ENCODE measurements at places on chromosomes 5 and 9.

GRCh38 chr9:91156451-91157234, 205.1 kb downstream of the AUH start:
- DNase-seq, result no peak

GRCh38 chr9:135343837-135344522, 135.6 kb upstream of the PPP1R26 start:
- no peak for DNase-seq

DNA sequence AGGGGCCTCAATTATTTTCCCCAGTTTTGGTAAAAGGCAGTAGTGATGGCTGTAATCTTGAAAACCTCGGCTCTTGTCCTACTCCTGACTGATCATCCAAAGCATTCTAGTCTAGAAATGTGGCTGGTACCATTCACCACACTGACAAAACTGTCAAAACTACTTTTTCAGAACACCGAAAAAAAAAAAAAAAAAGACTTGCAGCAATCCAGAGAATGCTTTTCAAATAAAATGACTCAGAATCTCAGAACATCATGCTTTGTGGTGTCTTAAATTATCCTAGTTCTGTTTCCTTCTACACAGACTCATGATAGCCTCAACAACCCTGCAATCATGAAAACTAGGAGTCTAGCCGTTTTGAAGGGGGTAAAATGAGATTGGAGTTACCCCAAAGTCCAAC, 13.4 kb downstream of the SLC28A3 start:
- no peak for DNase-seq

GRCh38 chr5:90983148-90983547, 400.0 kb downstream of the ARRDC3 start:
- DNase-seq, result no peak

DNA sequence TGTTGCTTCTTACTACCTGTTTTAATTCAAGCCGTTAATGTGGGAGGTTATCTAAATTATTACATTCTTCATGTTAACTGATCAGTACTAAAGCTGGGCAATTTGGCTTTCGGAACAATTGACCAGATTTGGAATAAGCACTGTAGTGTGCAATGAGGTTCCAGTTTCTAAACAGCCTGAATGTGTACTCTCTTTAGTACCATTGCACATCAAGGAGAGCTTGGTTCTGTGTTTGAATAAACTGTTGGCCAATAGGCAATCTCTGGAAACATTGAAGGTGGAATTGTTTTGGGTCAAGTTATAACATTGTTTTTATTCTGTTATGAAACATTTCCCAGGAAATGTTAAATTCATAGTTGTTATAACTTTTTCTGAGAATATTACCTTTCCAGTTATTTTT, 105.2 kb downstream of the PBX3 start:
- DNase-seq, result no peak

- no peak for DNase-seq
These were observed 29.3 kb upstream of the RPS23 start for GRCh38 chr5:82307451-82307850.

GRCh38 chr9:37656936-37657335, 6.2 kb downstream of the FRMPD1 start:
- DNase-seq, result no peak

DNA sequence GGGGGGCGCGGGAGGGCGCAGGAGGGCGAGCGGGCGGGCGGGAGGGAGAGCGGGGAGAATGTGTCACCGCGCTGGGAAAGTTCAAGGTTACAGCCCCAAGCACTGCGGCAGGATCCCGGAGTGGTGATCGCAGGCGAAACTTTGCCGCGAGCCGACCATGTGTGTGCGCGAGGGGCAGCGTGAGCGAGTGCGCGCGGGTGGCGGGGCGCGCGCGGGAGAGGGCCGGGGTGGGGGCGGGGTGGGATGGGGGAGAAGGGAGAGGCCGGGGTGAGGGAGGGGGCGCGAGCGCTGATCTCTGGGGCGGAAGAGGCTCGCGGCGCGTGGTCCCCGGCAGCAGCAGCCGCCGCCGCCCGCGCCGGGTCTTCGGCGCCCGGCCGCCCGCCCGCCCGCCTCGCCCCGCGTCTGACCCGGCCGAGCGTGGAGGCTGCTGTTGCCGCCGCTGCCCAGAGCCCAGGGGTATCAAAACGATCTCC, at the start of gene NFIB:
Gene NFIB, minus strand, starts transcription at position 191 of the 473 bp plus-strand sequence. CDS start 630 bp downstream, outside the sequence.
- DNase-seq, result no peak

DNA sequence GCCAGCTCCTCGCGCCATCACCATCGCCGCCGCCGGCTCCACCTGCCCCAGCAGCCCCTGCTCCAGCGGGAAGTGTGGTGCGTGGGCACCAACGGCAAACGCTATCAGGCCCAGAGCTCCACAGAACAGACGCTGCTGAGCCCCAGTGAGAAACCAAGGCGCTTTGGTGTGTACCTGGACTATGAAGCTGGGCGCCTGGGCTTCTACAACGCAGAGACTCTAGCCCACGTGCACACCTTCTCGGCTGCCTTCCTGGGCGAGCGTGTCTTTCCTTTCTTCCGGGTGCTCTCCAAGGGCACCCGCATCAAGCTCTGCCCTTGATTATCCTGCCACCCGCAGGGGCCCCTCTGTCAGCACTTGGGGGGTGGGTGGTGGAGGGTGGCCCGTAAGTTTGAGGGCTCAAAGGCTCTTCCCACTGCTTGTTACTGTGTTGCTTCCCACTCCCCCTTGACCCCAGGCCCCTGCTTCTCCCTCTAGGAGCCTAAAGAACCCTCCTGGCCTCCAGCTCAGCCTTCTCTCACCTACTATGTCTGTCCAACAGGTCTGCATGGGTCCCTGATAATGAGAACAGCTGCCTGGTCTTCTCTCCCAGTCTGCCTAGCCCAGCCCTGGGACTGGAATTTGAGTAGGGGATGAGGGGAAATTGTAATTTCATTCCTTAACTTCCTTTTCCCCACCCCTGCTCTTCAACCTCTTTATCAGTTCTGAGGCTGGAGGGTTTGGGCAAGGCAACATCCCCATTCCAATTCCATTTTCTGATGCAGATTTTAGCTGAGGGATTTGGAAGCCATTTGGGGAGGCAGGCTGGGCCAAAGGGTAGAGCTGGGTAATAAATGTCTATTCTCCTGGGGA, 9.0 kb downstream of the RACK1 start:
- DNase-seq, result no peak

DNA sequence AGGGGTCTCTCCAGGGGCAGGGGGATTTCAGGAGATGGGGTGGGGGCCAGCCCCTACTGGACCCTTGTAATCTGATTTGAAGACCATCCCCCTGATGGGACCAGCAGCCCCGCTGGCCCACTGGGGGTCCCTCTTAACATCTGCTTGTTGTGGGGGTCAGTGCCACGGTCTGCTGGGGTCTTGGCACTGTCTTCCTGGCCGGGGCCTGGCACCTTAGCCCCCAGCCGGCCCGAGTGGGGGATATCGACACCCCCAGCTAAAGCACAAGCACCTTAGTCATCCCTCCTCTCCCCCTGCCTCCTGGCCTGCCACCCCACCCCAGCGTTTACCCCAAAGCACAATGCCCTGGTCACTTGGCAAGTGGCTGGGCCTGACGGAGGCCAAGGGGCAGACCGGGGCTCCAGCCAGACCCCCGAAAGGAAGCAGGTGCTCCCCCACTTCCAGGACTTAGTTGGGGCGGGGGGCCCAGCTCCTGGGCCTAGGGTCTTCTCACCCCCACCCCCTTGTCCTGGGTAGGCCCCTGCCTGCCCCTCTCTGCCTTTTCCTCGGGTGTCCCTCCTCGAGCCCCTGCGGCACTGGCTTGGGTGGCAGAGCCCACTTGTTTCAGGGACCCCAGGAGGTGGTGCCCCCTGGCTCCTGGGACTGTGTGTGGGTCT, 1.4 kb upstream of the NFX1 start:
- no peak for DNase-seq

DNA sequence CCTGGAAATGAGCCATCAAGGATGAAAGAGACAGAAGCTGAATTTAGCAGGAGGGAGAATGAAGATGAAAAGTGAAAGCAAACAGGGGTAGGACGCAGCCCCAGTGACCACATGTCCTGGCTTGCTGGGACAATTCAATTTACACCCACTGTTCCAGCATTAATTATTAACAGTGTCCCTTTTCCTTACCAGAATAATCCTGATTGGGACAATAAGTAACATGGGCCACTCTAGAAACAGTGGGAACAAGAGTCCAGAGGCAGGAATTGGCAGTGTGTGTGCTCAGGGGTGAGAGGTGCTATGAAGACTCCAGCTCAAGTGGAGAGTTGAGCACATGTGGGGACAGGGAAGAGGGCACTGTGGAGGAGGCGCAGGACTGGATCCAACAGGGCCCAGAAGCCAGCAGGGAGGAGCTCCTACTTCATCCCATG, 147.1 kb downstream of the C5orf15 start:
- no peak for DNase-seq

DNA sequence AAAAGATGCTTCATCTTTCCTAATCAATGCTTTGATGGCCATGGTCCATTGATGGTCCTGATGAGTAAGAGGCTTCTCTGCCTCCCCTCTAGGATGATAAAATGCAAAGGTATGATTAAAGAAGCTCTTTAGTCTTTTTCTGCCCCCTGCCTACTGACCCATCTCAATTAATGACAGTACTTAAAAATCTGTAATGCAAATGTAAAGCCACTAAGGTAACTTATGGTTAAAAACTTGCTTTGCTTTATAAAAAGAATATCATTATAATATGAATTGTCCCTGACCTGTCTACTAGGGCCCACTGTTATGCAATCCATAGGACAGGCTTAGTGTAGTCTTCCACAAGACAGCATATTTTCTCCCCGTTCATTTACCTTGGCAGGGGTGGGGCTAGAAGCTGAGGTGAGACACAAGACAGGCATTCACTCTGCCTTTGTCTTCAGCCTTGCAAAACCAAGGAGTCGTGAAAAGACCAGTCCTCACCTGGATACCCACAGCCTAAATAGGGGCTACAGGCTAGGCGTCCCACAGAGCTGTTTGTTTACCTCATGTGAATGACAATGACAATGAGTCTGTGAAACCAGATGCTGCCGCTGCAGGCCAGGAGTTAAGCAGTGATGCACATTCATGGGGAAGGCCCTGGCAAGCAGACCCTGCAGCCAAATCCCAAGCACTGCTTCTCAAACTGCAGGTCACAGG, 60.4 kb downstream of the BNC2 start:
- no peak for DNase-seq
